Non-pigmented ciliary epithelial cell (primary cell): ENCODE measurements at places on chromosomes 16 and 17.

DNA sequence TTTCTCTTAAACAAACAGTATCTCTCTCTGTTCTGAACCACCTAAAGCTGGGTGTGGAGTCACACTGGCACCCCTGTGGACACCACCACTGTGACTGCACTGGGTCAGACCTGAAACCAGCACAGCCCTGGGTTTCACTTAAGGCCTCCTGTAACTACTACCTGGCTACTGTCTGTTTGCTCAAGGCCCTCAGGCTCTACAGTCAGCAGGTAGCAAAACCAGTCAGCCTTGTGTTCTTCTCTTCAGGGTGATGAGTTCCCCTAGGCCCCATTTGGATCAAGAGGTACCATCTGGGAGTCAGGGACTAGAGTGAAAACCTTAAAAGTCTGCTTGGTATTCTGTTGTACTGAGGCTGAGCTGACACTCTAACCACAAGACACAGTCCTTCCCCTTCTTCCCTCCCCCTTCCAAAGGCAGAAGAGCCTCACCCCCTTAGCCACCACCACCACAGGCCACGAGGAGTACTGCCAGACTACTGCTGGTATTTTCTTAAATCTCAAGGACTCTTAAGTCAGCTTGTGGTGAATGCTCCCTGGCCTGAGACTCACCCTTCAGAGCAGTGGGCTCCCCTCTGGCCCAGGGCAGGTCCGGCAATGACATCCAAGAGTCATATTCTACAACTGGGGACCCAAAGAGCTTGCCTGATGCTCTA lies 153.2 kb upstream of the MON1B start:
- no peak for DNase-seq

DNA sequence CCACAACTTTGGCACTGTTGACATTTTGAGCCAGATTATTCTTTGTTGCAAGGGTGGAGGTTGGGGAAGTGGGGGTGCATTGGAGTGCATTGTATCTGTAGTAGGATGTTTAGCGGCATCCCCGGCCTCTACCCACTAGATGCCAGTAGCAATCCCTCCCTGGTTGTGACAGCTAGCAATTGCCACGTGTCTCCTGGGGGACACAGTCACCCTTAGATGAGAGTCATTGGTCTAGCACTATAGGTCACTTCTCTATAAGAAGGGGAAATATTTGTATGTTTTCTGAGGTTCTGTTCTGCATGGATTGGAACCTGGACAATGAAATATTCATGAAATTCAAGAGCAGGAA lies 32.4 kb downstream of the MSI2 start:
- DNase-seq, result no peak

- no peak for DNase-seq
Measured at GRCh38 chr17:35312346-35312745, 61.1 kb downstream of the SLFN11 start.

- no peak for DNase-seq
Measured at GRCh38 chr17:81325714-81326358, 30.7 kb upstream of the SLC38A10 start.

GRCh38 chr17:48545539-48545938 lies 630 bp upstream of the HOXB2 start:
- no peak for DNase-seq

DNA sequence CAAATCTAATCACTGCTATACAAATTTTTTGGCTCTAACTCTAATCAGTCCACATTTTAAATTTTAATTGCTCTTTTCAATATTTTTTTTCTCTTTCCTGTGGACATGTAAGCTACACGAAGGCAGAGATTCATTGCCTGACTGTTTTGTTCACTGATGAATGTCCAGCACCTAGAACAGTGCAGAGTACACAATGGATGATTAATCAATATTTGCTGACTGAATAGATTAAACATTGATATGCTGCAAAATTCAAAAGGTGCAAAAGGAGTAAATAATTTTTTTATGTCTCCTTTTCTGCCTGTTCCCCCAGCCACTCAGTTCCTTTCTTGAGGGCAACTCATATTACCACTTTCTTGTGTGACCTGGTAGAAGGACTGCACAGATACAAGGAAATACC lies 32.8 kb downstream of the SCNN1B start:
- DNase-seq, result no peak

DNA sequence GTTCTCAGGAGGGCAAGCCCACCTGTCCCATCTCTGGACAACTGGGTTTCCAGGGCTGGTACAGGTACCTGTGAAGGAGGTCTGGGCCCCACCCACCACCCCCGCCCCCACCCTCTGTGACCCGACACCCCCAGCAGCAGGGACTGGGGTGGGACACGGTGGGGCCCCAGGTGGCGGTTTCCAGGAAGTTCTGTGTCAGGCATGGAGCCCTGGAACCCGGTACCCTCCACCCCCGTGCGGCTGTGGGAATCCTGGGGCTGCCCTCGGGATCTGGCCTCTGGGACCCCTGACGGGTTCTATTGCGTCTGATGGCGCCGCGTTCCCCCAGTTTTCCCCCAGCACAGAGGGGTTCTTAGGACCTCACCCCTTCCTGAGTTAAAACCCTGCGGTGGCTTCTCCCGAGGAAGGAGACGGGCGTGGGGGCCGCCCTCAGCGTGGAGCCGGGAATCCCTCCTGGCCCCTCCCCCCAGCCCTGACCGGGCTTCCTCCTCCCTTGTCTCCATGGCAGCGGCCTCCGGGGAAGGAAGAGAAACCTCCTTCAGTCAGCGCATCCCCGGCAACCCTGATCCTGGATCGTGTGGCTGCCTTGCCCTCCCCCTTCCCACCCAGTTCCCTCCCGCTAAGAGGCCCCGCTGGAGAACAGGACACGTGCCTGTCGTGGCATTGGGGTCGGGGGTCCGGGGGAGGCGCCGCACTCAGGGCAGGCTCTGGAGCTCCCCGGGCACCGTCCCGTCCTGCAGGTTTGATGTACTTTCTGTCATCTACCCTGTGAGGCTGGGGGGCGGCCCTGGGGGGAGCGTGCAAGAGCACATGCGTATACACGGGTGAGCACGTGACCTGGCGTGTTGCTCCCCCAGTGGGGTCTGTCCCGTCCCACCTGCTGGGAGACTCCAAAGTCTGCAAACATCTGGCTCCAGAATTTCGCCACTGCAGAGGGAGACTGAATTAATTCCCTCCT lies 30.3 kb downstream of the CACNA1H start:
- no peak for DNase-seq
